ENCODE measurements at places on chromosomes 7 and 10.

DNA sequence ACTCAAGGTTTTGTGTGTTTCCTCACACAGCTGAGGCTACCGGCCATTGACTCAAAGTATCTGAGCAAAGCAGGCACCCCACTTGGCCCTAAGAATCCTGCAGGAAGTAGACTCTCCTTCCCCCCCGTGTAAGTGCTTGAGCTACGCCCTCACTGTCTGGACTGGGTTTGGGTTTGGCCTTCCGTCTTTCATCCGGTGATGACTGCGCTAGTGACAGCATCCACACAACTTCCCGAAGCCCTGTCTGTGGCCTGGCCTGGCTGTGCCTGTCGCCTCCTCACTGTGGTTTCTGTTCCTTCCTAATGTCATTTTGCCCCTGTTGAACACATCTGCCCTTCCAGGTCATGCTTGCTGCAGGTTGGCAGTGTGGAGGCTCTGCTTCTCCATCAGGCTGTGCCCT, 14.5 kb downstream of the C7orf57 start:
- DNase-seq = no peak

- DNase-seq = no peak
These were observed 72.8 kb upstream of the ADRA2A start for GRCh38 chr10:111004016-111004415.

DNA sequence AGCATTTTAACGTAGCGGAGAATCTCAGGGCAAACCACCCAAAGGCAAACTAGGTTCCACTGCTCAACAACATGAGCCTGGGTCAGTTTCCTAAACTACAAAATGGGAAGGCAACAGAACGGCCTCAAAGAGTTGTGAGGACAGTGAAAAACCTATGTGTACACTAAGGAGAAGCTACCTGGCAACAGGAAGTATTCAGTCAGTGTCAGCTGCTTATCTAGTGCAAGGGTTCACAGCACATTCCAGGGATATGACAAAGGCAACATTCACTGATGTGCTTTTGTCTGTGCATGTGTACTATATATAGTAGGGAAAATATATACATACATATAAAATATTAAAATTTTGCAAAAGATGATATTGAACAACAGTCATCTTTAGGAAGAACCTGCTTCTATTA, 17.2 kb downstream of the NUDCD3 start:
- DNase-seq = no peak

GRCh38 chr10:46077141-46077554, 31.1 kb upstream of the MSMB start:
- no peak for DNase-seq

DNA sequence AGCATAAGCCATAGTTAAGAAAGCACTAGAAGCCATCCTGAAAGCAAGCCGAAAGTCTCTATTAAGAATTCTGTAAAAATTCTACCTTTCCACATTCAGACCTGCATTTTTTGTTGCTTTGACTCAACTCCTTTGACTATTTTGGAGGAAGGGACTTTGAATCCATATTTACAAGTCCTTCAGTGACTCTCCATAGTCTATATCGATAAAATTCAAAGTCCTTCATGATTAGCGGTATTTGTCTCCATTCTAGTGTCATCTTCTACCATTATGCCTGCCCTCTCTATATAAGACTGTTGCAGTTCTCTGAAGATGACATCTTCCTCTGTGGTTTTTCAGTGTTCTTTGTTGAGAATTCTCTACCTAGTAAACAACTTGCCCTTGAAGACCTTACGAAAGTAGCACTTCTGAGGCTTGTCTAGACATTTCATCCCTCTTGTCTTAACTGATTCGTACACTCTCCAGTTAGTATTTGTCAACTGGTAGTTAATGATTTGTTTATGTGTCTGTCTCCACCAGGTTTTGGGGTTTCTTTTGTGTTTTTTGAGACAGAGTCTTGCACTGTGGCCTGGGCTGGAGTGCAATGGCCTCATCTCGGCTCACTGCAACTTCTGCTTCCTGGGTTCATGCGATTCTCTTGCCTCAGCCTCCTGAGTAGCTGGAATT, 1.7 kb downstream of the CCSER2 start:
- DNase-seq = no peak

DNA sequence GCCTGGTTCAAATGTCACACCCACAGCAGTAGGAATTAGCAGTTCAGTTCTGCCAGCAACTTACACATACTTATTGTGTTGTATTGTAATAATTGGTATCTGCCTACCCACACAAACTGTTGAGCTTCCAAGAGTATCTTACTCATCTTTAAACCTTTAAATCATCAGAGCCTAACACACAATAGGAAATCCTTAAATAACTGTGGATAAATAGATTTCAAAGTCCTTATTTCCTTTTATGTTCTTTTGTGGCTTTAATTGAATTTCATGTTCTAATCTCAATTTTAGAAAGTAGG, 3.9 kb downstream of the CASD1 start:
- no peak for DNase-seq

DNA sequence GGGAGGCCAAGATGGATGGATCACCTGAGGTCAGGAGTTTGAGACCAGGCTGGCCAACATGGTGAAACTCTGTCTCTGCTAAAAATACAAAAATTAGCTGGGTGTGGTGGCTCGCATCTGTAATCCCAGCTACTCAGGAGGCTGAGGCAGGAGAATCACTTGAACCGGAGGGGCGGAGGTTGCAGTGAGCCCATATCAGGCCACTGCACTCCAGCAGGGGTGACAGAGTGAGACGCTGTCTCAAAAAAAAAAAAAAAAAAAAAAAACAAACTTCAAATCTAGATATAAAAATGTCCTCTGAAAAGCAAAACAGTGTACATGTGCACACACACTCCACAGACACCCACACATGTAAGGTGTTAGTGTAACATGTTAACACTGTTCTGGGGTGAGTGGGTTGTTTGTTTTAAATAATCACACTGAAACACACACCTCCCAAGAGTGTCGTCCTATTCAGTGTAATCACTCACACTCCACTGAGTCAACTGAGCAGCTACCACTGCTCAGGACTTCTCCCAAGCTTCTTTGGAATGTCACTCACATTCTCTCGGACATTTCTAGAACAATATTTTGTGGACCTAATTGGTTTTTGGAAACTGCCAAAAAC, 12.8 kb upstream of the RGS10 start:
- no peak for DNase-seq

DNA sequence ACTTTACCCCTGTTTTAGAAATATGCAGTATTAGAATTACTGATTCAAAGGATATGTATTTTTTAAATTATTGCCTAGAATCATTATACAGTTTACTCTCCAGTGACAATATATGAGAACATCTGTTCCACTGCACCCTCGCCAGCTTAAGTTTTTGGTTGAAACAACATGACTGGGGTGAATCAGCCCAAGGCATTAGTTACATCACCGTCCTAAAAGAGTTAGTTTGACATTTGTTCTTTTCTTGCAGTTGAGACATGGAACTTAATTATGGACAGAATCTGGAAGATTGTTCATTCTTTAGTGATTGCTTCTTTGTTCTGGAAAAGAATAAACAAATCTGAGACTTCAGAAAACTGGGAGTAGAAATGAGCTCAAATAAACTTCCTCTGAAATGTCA, 167.3 kb upstream of the DKK1 start:
- no peak for DNase-seq

- DNase-seq = no peak
These were observed 71.5 kb downstream of the LRRC4 start for GRCh38 chr7:127959770-127960169.

DNA sequence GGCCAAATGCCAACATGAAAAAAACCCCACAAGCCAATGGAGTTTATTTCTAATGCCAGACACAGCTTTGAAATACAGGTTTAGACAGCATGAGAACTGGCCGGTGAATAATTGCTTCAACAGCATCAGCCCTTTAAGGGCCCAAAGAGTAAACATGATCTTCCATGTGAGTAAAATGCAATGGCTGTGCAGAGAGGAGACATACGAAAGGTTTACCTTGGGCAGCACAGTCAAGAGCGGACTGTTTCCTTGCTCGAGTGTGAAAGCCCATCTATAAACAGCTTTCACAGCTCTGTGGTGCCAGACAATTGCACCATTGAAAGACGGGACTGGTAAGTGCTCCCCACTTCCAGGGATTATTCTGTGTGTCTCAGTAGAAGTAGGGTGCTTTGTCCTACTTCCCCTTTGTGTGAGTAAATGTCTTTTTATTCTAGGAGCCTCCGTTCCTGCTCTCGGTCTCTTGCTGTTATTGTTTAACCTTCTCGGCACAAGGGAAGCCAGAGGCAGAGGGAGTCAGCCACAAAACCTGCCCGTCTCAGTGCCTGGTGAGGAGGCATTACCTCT, 77.8 kb upstream of the KAT6B start:
- no peak for DNase-seq

DNA sequence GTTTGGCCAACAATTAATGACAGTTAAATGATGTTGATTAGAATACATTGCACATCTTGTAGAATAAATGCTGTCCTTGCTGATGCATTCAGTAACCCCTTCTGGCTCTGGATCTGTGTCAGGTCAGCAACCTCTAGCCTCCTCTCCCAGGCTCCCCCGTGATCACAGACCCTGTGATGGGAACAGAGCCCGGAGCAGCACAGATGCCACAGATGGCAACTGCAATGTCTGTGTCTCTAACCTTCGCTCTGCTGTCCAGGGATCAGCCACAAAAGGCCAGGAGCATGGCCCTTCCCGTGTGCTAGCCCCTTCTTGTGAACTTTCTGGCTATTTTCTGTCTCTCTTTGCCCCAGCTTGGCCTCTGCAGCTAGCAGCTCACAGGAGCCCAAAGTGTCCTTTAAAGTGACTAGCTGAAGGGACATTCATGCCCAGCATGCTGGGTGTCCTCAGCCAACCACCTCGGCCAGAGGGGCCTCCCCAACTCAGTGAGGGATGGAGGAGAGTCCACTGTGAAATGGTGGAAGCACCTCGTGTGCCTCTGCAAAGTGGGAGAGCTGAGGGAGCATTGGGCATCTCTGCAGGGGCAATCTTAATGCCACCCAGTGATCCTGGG, 167.0 kb upstream of the TCERG1L start:
- no peak for DNase-seq

- no peak for DNase-seq
These were observed 235.0 kb downstream of the PAXIP1 start for GRCh38 chr7:154767821-154768415.

GRCh38 chr7:93509303-93509702, 65.2 kb downstream of the CALCR start:
- DNase-seq = no peak

GRCh38 chr10:98268694-98269431, 869 bp upstream of the LOXL4 start:
- no peak for DNase-seq

- DNase-seq = no peak
These were observed 567.0 kb downstream of the GFRA1 start for GRCh38 chr10:115706026-115706425.

GRCh38 chr7:105675934-105676371, 94.7 kb upstream of the EFCAB10 start:
- DNase-seq = no peak

DNA sequence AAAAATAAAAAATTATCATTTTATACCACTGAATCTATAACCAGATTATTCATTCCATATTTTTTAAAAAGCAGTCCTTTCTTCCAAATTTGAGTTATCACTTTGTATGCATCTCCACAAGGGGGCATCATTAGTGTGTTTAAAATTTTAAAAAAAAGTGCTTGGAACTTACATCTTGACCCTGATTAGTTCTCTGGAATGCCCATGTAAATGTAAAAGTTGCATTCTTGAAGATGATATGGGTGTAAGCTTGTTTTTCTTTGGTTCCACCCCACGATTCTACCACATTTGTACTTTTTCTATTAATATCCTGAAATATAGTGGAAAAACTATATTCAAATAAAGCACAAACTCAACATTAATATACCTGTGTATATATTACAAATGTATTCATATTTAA, 144.9 kb downstream of the ELAPOR2 start:
- no peak for DNase-seq

GRCh38 chr10:133157662-133158436, 2.2 kb upstream of the KNDC1 start:
- DNase-seq = peak; percentile 8

- DNase-seq = no peak
These were observed 50.9 kb downstream of the GALNT11 start for GRCh38 chr7:152076324-152076821.

DNA sequence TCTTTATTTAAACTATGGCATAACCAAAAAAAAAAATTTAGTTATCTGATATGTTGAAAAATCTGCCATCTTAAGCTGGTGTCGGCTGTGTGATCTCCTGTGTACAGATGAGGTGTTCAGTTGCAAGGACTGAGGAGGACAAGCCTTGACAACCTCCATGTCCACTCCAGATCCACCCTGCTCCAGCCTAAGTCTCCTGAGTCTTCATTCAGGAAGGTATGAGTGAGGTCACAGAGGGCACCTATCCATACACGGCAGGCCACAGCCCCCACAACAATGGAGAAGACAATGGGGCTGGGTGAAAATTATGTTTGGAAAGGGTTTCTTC, 16.1 kb downstream of the TARP start:
- no peak for DNase-seq

DNA sequence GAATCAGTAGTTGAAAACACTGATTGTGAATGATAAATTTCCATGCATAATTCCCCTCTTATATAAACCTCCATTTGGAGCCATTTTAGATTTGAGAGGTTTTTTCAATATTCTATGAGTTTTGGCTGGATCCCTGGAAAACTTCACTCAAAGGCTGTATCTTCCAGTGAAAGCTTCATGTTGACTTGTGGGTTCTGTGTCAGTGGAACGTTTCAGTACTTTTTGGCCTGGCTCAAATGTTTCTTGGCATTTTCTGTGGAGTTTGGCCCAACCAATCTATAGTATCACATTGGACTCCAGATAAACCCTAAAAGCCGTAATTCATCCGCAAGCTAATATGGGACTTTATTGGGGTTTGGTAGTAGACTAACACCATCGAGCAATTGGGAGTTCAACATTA, 172.6 kb upstream of the PRPS1L1 start:
- DNase-seq = no peak

DNA sequence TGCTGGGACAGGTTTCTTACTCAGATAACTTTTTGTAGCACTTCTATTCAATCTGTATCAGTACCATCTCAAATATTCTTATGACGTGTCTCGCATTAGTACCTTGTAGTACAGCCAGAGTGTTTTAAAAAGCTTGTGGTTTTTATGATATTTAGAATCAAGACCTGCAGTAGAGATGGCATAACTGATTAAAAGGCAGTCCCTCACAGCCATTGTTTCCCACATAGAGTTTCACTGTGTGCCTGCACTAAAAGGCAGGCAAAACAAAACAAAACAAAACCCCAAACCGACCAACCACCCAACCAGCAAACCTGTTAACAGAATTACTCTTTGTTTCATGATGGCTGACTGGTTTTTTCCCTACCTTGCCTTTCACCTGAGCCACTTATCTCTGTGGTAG, 221.3 kb upstream of the DGKB start:
- no peak for DNase-seq

DNA sequence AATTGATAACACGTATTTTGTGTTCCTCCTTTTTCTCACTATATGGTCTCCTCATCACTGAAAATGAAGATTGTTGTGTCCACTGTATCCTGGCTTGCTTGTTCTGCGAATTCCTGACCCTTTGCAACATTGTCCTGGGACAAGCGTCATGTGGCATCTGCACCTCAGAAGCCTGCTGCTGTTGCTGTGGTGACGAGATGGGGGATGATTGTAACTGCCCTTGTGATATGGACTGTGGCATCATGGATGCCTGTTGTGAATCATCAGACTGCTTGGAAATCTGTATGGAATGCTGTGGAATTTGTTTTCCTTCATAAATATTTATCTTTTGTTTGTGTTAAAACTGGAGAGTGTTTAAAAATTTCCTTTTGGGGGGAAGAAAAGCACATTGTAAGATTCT, 93.7 kb downstream of the MDFIC start:
- no peak for DNase-seq

All from uterus (tissue), 4 donors.